ENCODE measurements at places on chromosomes 13 and 19.

- DNase-seq = no peak
Measured at GRCh38 chr13:65638572-65639168, 1591.5 kb downstream of the PCDH9 start.

DNA sequence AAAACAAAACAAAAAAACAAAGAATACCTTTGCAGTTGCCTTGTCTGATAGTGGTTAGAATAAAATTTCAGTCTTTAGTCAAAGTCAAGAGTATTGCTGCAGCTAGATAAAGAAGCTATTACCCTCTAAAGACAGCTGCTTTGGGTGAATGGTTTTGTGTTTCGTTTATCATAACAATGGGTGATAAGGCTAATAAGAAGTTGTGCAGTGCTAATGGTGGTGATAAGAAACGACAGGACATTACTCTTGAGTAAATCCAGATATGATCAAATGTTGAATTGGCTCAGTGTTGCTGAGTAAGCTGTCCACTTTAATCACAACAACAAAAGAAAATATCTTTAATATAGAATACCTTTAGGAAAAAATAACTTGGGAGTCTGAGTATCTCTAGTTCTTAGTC lies 1825.3 kb downstream of the SLITRK5 start:
- DNase-seq = no peak

GRCh38 chr13:52850396-52851136 lies 2.1 kb upstream of the PCDH8 start:
- peak; percentile 31 for DNase-seq

DNA sequence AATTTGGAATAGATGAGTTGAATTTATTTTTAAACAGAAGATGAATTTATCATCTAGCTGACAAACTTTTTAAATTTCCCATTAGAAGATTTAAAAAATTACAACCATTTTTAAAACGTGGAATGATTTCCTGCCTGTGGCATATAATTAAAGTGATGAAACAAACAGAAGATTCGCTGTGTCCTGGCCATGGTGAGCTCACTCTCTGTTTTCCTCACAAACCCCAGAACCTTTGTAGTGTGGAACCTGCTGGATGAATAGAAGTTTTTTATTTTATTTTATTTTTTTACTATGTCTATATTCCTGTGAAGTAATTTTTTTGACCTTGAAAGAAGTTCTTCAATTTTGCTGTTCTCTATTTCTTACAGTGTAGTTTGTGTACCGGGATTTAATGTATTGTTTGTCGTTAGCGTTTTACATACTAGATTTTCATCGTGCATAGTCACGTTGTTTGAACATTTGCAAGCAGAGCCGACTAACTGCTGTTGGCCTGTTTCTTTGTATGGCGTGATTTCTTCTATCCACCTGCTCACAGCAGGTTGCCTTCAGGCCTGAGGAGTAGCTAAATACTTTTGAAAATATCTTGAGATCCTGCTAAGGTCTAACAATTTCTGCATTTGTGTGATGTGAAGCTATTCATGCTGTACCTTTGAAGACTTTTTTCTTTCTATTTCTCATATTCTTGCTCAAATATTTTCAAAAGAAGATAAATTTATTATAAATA lies 149.2 kb downstream of the GGACT start:
- no peak for DNase-seq
